Fibroblast of skin of left quadriceps (primary cell): ENCODE measurements at places on chromosomes 7 and 10.

- DNase-seq, result no peak
These were observed 58.1 kb upstream of the MXI1 start for GRCh38 chr10:110149259-110149658.

DNA sequence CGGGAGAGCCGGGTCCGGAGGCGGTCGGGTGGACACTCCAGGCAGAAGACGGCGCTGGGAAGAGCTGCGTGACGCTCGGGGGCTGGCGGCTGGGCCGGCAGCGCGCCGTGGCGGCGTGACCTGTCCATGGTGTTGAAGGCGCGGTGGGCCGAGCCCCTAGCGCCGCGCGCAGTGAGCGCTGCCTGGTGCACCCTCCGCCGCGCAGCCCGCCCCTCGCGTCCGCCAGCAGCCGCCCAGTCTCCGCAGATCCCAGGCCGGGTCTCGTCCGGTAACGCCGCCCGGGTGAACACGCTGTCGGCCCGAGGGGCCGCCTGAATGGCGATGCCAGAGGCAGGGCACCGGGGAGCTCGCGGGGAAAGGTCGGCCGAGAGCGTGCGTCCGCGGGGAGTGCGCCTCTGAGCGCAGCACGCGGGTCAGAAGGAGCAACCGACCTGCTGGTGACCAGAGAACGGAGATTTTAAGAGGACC lies 657 bp upstream of the TMEM178B start:
- DNase-seq, result no peak

DNA sequence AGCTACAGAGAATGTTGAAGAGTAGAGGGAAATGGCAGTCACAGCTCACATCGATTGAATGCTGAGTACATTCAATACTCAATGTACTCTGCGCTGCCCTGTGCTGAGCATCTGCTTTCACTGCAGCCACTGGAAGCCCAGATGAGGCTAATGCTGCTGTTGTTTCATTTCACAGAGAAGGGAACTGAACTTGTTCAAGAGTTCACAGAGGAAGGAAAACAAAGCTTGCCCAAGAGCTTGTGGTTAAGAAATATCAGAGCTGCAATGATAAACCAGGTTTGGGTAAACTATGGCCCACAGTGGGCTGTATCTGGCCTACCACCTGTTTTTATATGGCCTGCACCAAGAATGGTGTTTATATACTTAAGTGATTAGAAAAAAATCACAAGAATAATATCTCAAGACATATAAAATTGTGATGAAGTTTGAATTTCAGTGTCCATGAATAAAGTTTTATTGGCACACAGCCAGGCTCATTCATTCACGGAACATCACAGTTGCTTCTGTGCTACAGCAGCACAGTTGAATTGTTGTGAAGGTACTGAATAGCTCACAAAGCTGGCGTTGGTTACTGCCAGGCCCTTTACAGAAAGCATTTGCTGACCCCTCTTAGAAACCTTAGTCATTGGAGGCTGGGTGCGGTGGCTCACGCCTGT lies 64.1 kb downstream of the CFAP58 start:
- no peak for DNase-seq

- DNase-seq, result no peak
These were observed 187.2 kb downstream of the PPP1R3A start for GRCh38 chr7:113731571-113731970.

DNA sequence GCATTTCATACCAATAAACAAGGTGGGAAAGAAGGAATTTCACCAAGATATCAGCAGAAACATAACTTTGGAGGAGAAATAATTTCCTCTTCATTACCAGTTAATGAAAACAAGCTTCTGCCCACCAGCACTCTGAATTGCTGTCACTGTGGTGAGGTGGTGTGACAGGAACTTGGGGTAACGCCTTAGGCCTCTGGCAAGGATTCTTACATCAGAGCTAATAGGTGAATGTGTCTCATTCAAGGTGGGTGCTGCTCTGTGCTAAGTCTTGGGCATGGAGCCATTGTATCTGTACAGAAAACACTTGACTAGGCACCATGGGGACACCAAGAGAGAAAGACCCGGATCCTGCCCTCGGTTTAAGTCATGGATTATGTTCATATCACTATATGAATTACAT lies 8.3 kb upstream of the LOXL4 start:
- no peak for DNase-seq

- DNase-seq, result no peak
These were observed 171.5 kb downstream of the C7orf25 start for GRCh38 chr7:42740408-42740807.
